KG1 (cell line): ENCODE measurements at places on chromosomes 5 and 9.

- DNase-seq = no peak
Measured at GRCh38 chr5:9920697-9921096, 290.5 kb upstream of the TAS2R1 start.

- DNase-seq = no peak
Measured at GRCh38 chr9:18256568-18256967, 217.4 kb upstream of the ADAMTSL1 start.

- no peak for DNase-seq
Measured at GRCh38 chr5:7396713-7397454, 946 bp downstream of the ADCY2 start.

- DNase-seq = no peak
Measured at GRCh38 chr5:140488914-140489313, 58.5 kb upstream of the EIF4EBP3 start.

- DNase-seq = no peak
Measured at GRCh38 chr9:19136129-19136528, 8.8 kb upstream of the PLIN2 start.

DNA sequence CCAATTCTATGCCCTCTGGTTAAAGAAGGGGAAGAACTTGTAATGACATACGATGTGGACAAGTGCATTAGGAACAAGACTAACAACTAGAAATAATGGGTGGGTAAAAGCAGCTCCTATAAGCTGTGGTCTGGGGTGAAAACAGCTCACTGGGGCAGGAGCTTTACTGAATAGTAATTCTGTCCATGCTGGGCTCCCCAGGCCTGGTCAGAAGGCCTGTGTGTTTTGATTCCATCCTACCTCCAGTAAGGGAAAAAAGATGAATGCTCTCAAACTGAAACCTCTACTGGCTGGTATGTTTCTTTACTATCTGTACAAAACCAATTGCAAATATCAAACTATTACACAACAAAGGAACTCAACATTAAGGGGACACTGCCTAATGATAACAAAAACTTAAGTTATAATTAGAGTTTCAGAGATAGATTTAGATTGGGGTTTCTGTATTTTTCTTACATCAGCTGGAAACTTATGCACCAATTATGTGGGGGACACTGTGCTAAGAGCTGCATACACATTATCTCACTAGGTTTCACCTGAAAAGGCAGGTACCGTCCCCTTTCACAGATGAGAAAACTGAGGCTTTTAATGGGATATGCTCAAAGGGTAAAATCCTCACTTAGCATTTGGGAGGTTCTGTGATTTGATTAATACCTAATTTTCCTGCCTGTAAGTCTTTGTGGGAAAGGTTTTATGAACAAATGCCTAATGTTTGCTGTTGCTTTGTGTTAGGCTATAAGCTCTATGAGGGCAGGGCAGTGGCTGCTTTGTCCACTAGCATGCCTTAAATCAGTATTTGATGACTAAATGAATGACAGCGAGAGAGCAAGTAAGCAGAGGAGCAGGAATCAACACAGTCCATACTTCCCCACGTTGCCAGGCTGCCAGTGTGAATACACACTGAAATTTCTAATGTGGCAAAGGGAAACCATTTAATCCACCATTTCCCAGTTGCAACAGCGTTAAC lies 53.6 kb downstream of the ELL2 start:
- no peak for DNase-seq

DNA sequence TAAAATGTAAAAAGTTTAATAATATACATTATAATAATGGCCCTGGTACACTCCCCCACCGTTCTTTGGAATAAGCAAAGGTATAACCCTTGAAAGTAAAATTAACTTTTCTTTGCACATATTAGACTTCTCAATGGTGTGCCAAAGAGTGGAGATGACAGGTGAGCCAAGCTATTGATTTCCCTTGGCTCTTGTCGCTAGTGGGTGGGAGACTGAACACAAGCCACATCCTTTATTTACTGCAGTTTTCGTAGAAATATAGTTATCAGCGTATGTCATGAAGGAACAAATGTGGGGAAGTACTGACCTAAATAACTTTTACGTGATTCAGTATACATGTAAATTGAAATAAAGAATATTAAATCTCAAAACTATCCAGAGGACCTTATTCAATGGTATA lies 549.3 kb downstream of the RAB3C start:
- DNase-seq = no peak

- DNase-seq = no peak
Measured at GRCh38 chr5:59317023-59317773, 576.3 kb downstream of the PDE4D start.

GRCh38 chr5:154039458-154039829 lies 677 bp downstream of the MFAP3 start:
- no peak for DNase-seq

DNA sequence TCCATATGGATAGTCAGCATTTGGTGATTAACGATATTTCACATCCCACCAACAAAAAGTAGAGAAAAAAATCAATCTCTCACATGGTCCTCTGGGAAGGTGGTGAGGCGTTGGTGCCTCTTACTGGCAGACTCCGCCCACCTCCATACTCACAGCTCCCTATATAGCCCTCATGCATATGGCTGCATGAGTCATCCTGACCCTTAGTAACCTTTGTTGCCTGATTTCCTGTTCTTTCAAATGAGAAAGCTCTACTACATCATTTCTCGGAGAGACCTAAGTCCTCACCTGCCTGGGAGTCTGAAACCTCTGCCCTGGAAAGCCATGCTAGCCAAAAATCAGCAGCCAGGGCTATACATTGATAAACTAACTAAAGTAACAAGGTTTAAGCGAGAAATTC lies 33.3 kb upstream of the ABCA1 start:
- no peak for DNase-seq

DNA sequence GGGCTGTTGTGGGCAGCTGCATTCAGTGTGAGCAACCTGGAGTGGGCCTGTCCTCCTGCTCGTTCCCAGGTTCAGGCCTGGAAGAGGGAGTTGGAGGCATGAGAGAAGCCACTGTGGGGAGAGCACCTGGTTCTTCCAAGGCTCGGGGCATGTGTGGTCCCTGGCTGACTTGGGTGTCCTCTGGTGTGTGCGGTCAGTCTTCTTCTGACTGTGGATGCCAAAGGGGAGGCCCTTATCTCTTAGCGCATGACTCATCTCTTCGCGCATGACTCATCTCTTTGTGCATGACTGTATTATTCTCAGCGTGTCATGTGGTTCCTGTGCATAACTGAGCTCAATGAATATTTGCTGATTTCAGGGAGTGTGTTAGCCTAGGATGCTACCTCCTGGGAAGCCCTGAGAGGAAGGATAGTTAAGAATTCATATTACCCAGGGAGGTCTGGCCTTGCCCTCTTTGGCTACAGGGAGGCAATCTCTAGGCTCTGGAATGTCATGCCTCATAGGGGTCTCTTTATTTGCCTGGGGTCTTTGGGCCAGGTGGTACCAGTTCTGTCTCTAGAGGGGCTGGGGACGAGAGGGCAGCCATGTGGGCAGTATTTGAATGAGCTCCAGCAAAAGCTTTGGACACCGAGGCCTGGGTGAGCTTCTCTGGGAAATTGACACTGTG lies 188.7 kb downstream of the HSPA4 start:
- no peak for DNase-seq

DNA sequence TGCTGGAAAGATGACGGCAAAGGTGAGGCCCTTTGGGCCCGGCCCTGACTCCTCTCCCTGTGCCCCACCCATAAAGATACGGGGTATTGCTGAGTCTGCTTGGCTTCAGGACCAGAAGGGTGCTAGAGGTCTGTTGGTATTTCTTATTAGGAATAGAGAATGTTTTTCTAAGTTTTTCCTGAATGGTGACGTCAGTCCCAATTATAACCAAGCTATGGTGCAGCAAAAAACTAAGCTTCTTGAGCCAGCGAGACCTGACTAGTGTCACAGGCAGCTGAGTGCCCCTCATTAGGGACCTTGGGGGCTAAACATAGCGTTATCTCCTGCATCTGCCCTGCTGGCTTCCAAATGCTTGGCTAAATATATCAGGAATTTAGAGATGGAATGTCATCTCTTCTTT lies 151.0 kb upstream of the TBC1D2 start:
- DNase-seq = no peak

GRCh38 chr9:128802482-128802881 lies 15.4 kb downstream of the TBC1D13 start:
- no peak for DNase-seq

DNA sequence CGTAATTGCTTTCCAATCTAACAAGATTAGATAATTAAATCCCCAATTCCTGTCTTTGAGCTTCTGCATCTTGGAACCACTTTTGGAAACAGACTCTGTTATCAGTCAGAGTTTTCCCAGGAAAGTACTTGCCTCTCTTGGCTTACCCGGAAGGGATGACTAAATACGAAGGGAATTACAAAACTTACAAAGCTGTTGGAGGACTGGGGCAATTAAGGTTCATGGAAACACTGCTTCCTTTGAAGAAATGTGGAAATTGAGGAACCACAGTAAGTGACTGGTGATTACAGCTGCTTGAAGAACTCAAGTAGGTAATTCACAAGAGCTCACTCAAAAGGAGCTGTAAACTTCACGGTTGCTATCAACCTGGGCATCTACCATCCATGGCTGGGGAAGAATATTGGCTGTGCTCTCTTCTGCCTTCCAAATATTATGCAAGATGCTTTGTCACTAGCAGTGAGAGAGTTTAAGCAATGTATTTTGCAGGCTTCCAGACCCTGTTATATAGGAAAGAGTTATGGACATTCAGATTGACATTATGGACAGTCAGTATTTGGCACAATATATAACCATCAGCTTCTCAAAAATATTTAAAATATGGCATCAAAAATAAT lies 104.6 kb upstream of the MAN2A1 start:
- no peak for DNase-seq

DNA sequence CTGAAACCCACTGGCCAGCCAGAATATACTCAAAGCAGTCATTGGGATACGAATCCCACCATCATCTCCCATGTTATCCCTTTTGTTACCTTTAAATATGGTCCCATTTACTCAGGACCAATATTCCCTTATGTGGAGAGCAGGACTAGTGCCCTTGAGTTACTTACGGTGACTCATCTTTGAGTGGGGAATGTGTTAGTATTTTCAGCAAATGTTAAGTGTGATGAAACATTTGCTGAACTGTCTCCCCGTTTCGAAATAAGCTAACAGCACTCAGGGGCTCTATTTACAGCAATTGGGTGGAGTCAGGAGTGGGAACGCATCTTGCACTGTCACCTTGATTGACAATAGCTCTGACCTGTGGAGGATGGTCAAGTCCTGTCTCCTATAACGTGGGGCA lies 67.4 kb downstream of the CTSL start:
- no peak for DNase-seq

DNA sequence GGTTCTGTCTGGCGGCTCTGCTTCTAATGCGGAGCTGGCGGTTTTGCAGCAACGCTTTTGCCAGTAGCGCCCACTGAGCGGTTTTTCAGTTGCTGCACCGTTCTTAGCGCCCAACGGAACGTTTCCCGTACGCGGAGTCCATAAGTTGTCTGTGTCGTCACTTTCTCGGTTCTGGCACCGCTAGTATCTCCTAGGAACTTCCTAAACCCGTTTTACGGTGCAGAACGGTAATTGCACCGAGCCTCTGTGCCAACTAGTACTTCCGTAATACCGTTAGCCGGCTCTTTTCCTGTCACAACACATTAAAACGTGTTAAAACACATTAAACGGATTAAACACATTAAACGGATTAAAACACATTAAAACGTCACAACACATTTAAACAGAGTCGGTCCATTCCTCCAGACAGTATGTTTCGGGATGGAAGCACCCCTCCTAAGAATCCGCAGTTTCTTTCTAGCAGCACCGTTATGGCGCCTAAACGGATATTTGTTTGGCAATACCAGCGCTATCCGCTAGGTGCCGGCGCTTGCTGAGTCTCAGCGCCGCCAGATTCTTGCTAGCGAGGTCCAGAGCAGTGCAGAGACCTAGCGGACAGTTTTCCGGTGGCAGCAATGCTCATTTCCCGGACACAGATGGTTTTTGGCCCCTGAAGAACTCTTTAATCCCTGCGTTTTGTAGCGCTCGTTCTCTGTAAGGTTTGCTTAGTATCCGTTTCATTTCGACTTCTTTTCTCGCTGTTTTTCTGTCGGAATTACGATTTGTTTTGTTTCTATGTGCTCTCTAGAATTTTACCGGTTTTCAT lies 45.4 kb downstream of the ANXA2R start:
- DNase-seq = no peak

DNA sequence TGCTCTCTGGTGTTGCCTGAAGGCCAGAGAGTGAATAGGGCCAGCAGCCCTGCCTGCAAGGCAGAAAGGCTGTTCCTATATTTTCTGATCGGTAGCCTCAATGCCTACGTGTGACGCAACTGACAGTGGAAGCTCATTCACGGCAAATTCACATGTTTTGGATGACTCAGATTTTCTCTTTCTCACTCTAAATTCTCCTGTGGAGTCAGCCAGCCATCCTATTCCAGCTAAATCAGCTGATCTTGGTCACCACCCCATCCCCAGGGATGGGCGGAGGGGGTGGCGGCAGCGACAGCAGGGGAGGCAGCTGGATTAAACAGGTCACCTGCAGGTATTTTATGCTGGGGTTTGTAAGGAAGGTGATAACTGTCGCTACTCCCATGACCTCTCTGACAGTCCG lies 52.3 kb downstream of the ZNF510 start:
- no peak for DNase-seq

DNA sequence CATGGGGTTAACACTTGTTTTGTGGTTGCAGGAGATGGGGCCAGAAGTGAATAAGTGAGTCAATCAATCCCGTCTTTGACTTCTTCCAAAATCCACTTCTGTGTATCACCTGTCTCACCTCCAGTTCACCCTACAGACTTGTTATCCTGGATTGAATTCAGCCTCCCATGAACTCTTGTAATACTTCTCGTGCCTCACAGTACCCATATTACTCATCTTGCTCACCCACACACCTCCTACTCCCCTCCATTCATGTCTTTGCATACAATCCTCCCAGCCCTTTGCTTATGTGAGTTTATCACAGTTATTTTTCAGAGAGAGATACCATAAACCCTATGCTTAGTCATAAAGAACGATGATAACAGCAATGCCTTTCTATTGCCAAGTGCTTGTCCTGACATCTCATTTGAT lies 52.9 kb upstream of the PAPPA start:
- no peak for DNase-seq

GRCh38 chr5:6548756-6549285 lies 84.0 kb downstream of the NSUN2 start:
- DNase-seq = no peak

- DNase-seq = no peak
Measured at GRCh38 chr5:83363886-83364275, 107.7 kb upstream of the VCAN start.

DNA sequence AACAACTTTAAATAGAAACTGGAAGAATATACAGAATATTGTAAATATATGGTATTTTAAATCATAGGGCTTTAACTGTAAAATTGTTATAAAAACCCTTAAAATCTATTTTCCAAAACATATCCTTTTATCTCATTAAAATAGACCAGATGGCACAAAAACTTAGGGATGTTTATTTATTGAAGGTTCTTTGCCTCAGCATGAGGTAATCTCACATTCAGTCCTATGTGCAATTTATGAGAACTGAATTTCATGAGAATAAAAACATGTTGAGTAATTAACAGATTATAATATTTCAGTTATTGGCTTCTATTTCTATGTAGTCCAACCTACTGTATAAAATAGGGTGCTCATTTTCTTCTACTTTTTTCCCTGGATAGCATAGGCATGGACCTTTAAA lies 329.2 kb upstream of the PRR16 start:
- no peak for DNase-seq
